ENCODE measurements at places on chromosomes 1 and 21. TPM values are rescaled to one million over a fixed set of nuclear protein-coding genes. Genes with fewer than 3 reads are reported as not detected.

GRCh38 chr1:224392411-224393249 lies 36.0 kb downstream of the CNIH4 start:
- H3K36me3 ChIP-seq, result peaks cover 97% of the 10 kb centered on the region
- H3K4me3 ChIP-seq, result no peak overlapping the region
- no peaks in the 10 kb centered on the region for H3K27me3 ChIP-seq
- DNase-seq, result no peak
- H3K27ac ChIP-seq, result no peak overlapping the region

DNA sequence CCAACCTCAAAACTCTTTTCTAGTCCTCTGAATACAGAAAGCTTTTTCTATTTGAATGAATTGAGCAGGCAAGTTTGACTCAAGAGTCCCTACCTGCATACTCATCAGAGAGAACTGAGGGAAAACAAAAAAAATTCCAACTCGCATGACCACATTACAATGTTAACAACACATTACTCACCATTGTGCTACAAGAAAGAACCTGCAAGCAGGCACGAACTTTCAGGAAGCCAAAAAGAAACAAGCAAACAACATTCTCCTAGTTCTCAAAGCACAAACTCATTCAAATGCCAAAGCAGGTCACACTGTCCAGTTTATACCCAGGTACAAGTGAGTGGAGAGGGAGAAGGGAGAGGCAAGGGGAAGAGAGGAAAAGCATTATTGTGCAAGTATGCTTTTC lies 14.6 kb downstream of the OTUD7B start:
- DNase-seq, result no peak
- H3K27me3 ChIP-seq, result no peaks in the 10 kb centered on the region
- H3K4me1 ChIP-seq, result peaks cover 12% of the 10 kb centered on the region
- no peak overlapping the region for H3K27ac ChIP-seq

DNA sequence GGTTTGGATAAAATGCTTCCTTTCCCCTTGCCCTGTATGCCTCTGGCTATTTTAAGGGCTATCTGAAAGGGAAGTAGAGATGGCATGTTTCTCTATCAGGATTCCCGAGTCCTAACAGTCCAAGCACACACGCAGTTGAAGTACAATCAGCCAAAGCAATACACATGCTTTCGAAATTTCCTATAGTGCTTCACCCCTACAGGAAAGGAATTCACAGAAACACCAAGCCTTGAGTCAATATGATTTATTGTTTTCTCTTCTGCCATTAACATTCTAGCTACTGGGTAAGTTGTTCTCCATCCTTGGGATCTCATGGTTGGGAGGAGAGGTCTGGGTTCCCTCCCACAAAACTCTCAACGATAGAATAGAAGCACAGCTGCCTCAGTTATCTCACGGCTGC lies 8.7 kb downstream of the ITLN1 start:
- H3K36me3 ChIP-seq, result no peaks in the 10 kb centered on the region
- no peaks in the 10 kb centered on the region for H3K4me1 ChIP-seq
- H3K4me3 ChIP-seq, result no peak overlapping the region
- H3K27me3 ChIP-seq, result no peaks in the 10 kb centered on the region
- DNase-seq, result no peak

DNA sequence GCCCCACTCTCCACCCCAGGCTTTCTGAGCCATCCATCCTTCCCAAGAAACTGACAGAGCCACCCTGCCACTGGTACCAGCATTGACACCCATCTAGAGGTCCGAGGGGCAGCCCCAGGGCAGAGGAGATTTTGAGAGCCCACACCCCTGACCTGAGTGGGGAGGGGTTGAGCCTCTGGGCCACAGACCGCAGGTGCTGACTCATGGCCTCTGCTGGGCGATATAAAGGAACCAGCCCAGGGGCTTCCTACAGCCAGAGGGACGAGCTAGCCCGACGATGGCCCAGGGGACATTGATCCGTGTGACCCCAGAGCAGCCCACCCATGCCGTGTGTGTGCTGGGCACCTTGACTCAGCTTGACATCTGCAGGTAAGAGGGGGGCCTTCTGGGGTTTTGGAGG lies at the start of gene PADI4:
Gene PADI4 (plus strand): TSS at position 252 of the 400 bp plus-strand sequence. CDS start 26 bp downstream, at position 278.
- DNase-seq, result no peak
- no peaks in the 10 kb centered on the region for H3K36me3 ChIP-seq

- no peak overlapping the region for H3K27ac ChIP-seq
- H3K4me1 ChIP-seq, result no peaks in the 10 kb centered on the region
- no peaks in the 10 kb centered on the region for H3K36me3 ChIP-seq
- no peak overlapping the region for H3K4me3 ChIP-seq
- DNase-seq, result peak; percentile 76
Observed at GRCh38 chr1:78155121-78155520, 109.4 kb downstream of the GIPC2 start.

The MROH9 gene
- total RNA-seq, result not detected

Measured in endodermal cell (in vitro differentiated cells).